ENCODE measurements at places on chromosomes 5 and 9.

- no peak for DNase-seq
These were observed 35.0 kb upstream of the SAP30L start for GRCh38 chr5:154410786-154411185.

- no peak for DNase-seq
These were observed 85.6 kb downstream of the PSD2 start for GRCh38 chr5:139881143-139881733.

DNA sequence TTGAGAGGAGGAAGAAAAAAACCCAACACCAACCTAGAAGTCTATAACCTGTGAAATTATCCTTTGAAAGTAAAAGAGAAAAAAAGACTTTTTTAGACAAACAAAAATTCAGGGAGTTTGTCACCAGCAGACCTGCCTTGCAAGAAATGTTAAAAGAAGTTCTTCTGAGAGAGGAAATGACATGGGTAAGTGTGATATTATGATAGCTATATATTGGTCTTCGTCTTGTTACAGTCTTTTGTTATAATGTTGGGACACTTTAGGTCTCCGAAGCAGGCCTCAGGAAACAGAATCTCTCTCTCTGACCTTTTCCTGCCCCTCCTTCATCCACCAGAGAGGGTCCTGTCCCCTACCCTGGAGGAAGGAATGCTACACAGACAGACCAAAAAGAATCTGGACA is 16.6 kb upstream of the MLANA start:
- DNase-seq, result no peak

DNA sequence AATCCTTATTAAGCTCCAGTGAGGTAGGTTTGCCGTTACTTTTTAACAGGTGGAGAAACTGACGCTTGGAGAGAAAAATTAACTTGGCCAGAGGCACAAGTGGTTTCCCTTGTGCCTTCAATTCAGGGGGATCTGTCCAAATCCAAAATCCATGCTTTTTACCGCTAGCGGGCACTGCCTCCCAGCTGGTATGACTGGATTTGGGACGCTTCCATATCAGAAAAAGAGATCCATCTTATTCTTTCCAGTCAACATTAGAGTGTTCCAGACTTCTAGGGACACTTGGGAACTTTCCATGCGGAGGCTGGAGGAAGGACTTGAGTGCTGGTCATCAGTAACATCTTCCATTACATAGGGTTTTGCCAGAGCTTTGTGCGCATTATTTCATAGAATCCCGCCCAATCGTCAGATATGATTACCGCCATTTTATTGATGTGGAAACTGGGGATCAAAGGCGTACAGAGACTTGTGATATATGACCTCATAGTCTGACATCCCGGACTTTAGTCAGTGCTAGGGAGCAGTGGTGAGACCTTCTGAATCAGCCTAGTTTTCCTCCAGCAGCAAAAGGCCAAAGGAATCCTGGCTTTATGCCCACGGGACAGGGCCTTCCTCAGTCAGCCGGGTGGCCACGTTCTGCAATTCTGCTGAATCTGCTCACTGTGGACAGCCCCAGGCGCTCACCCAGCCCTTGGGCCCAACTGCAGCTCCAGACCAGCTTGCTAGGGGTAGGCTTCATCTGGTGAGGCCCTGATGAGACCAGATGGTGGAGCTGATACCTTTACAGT is 1.1 kb upstream of the GNPDA1 start:
- no peak for DNase-seq

GRCh38 chr9:33227008-33227398 is 13.0 kb upstream of the SPINK4 start:
- no peak for DNase-seq

GRCh38 chr5:66072031-66072430 is 72.1 kb upstream of the SREK1 start:
- no peak for DNase-seq

All from activated CD4-positive, alpha-beta T cell treated with anti-CD3 and anti-CD28 coated beads for 4 hours (primary cell).